Stimulated activated memory B cell treated with anti-CD40 and anti-IgM and Interleukin-4, amounts not matched to agents 10 μg/mL and 1 μg/mL and 100 μg/mL, for 72 hours (primary cell): ENCODE measurements at places on chromosomes 16 and 17.

DNA sequence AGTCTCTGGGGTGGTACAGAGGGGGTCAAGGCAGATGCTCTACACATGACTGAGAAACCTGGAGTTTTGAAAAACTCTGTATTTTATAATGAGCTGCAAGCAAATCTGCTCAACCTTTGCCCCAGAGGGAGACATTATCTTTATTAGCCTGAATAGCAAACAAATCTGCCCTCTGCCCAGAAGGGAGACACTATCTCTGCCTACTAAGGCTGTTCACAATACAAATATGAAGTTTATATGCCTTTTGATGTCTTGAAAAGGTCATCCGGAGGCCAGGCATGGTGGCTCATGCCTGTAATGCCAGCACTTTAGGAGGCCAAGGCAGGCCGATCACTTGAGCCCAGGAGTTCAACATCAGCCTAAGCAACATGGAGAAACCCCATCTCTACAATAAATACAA, 11.0 kb upstream of the XYLT1 start:
- no peak for ATAC-seq

DNA sequence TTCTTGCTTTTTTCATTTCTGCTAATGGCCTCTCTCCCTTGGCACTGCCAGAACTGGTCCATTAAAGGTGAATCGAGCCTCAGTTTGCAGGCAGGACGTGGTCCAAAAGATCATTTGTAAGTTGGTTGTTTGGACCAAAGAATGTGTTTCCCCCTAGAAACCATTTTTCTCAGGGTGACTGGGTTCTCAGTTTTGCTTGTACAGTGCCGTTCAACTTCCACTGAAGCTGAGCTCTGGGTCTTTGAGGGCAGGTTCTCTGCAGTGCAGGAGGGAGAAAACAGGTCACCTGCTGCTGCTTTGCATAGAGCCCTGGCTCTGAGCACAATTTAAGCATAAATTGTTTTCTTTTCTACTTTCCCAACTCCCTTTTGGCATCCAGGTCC, 9.0 kb upstream of the AMZ2 start:
- ATAC-seq: peak; percentile 64

- ATAC-seq: no peak
These were observed 8.4 kb upstream of the SRCIN1 start for GRCh38 chr17:38613981-38614779.

GRCh38 chr17:77503293-77503655, 362.5 kb downstream of the SEC14L1 start:
- no peak for ATAC-seq

DNA sequence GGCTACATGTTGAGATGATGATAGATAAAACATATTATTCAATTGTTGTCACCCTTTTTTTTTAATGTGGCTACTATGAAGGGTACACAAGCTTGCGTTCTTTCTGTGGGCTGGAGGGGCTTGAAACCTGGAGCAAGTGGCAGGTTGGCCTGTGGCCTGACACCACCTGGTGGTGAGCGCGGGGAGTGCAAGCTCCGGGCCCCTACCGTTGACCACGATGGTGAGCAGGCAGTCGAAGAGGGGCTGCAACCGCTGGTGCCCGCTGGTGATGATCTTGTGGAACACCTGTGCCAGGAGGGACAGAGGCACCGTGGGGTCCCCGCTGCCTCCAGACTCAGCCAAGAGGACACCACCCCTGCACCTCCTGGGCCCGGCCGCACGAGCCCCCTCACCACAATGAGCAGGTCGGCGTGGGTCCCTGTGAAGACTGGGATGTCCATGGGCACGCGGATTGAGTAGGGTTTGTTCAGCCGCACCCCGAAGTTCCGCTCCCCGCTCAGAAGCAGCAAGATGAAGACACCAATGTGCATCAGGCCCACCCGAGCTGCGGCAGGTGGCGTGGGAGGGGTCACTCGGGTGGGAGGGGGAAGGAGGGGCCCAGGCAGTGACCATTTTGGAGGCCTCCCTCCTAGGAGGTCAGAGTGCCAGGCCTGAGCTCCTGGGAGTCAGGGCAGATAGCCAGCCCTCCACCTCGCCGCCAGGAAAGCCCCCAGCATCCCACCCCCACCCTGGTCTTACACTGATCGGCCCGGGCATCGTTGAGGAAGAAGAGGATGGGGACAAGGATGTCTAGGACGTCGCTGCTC, 14.4 kb downstream of the HID1 start:
- ATAC-seq: peak; percentile 46

DNA sequence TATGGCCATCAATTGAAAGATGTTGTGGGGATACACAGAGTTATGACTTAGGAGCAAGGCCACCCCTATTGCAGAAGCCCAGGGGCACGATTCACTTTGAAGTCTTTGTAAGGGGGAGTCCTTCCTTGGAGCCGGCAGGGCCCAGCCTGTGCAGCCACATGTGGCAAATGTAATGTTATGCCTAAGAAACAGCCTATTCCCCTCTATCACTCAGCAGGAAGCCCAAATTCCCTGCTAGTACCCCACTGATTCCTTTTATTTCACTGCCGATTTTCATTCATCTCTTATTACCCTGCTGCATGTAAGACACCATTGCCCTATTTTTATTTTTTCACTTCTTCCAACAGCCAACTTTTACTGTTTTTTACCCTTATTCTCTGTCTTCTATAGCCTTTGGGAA, 233.2 kb downstream of the PMP22 start:
- no peak for ATAC-seq

GRCh38 chr16:49092704-49093103, 188.9 kb downstream of the CBLN1 start:
- ATAC-seq: no peak
